CD4-positive, alpha-beta T cell treated with Interleukin-2 at 100 ng/mL for 4 hours (primary cell): ENCODE measurements at places on chromosomes 3 and 15.
A peak's percentile ranks its signal among the peaks of the same experiment; 100 is the strongest.

DNA sequence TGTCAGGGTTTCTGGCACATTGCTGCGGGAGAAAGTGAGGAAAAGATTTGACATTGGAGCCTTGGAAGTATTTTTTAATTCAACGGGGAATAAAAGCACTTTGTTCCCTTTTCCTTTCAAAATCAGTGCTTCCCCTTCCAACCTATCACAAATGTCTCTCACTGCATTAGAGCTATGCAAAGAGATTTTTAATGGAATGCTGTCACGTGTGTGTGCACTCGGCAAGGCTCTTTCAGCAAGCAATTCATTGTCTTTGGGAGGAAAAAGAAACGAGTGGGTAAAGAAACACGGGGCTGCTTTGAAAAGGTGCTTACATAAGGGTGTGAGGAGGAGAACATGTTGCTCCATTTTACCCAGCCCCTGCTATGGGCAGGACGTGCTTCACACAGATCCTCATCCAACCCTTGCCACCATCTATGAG, 490.4 kb upstream of the PROK2 start:
- no peak for DNase-seq

GRCh38 chr3:124178531-124178930, 186.6 kb upstream of the ROPN1 start:
- DNase-seq: no peak

DNA sequence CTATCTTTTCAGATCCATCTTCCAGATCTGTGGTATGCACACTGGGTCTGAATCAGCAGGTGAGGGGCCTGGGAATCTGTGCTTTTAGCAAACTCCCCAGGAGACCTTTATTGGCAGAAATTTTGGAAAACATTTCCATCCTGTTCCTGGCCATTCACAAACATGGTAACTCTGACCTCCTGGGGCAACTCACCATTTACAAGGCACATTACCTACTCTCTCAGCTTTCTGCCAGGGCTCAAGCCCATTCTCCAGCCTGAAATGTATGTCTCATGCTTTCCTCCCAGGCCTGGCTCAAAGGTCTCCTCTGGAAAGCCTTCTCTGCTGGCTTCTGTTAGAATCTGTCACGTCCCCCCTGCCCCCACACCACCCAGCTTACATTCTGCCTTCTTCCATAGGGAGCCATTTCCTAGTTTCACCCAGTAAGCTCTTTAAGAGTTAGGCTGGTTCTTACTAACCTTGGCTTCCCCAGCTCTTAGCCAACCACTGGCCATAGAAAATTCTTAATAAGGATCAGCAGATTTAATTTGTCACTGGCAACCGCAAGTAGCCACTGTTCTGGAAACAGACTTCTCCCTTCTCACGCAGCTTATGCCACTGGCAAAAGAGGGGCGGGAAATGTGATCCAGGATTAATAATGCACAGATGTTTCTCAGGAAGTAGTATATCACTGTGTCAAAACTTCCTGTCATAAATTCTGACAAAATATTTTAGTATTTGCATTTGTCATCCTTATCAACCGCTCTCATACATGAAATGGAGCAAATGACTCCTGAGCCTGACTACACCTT, 55.0 kb downstream of the RORA start:
- no peak for DNase-seq

DNA sequence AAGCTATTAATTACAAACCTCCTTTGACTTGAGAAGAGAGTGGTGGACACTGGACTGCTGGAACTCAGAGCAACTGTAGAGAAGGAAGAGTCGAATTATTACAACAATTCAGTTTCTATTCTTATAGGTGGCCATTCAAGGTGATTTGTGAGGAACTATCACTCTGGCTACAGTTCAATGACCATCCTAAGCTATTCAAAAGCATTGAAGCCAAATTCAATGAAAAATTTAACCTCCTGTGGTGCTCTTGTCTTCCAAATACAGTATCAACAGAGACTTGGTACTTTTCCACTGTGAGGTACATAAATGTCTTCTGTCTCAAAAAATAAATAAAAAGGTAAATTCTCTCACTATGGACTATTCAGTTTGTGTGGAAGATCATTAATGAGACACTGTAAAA, 513.3 kb upstream of the SEMA6D start:
- no peak for DNase-seq

- no peak for DNase-seq
Measured at GRCh38 chr15:35667908-35668307, 121.9 kb upstream of the DPH6 start.

DNA sequence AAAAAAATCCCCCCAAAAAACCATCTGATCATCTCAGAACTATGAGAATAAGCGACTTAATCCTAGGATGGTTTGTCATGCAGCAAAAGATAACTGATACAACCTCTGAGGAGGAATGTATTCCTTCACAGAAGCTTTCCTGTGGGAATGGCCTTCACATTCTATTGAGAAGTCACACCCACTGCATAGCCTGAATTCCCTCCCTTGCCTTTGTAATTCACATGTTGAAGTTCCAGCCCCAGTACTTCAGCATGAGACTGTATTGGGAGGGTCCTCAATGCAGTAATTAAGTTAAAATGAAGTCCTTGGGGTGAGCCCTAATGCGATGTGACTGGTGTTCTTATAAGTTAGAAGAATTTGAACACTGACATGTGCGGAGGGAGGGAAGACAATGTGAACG, 395.2 kb downstream of the TUSC7 start:
- no peak for DNase-seq

- DNase-seq: peak; percentile 29
Measured at GRCh38 chr3:119582178-119582577, 2.9 kb downstream of the ADPRH start.

DNA sequence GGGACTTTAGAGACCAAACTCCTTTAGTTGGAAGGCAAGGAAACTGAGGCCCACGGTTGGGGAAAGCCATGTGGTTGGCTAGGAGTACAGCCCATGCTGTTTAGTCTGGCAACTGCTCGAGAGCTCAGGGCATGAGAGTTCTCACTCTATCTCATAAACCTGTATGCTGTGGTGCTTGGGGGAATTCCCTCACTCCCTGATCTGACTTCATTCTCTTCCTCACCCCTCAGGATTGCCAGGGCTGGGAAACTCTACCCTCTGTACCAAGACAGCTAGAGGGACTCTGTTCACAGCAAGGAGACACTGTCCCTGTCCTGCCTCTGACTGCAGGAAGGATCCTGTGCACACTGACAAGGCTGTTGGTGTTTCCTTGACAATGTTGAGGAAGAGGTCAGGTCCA, 230.2 kb downstream of the ZNF621 start:
- DNase-seq: no peak

DNA sequence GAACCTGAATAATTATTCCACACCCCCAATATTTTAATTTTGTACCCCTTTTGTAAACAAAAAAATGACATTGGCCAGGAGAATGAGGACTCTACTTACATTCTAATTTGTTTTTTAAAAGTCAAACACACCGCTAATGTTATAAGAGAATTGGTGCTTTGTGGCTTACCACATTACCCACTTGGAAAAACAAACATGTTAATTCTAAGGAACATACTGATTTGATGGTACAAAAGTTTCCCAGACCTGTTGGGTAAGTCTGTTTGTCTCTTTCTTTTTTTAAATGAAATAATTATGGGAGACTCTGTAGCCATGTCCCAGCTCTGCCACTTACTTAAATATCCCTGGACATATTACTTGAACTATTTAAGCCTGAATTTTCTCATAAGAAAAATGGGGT, 352.5 kb upstream of the C2CD4B start:
- DNase-seq: no peak

- no peak for DNase-seq
Measured at GRCh38 chr3:139248593-139249255, 95.1 kb upstream of the MRPS22 start.

DNA sequence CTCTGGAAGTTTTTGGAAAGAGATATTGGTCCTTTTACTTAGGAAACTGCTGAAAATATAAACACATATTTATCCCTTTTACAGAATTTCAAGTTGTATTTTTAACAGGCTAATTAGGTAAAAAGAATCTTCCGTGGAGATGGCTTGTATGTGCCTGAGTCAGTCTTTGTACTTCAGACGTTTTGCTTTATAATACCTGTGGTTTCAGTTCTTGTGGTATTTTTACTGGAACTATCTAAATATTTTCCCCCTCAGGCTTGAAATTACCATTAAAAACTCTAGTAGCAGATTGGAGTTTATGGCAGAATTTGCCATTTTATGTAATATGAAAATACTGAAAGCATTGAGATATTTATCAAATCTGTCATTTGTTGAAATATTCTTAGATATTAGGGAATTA, 151.6 kb upstream of the CGNL1 start:
- DNase-seq: no peak

- no peak for DNase-seq
Measured at GRCh38 chr3:152234657-152235375, 33.9 kb upstream of the MBNL1 start.

- no peak for DNase-seq
Measured at GRCh38 chr3:21729888-21730459, 21.0 kb downstream of the ZNF385D start.

DNA sequence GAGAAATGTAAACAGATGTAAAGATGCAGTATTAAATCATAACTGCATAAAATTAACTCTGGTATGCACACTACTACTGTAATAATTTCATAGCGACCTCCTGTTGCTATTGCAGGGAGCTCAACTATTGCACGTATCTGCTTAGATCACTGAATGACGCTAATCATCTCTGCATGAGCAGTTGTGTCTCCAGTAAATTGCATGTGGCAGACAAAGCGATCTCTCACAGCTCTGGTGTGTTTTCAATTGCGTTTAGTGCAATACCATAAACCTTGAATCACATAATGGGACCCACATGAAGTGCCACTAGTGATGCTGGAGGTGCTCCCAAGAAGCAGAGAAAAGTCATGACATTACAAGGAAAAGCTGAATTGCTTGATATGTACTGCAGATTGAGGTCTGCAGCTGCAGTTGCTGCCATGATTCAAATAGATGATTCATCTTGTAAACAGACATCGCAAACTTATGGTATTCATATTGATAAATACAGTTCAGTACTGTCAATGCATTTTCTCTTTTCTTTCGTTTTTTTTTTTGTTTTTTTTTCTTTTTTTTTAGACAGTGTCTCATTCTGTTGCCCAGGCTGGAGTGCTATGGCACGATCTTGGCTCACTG, 30.2 kb upstream of the LCTL start:
- DNase-seq: no peak

DNA sequence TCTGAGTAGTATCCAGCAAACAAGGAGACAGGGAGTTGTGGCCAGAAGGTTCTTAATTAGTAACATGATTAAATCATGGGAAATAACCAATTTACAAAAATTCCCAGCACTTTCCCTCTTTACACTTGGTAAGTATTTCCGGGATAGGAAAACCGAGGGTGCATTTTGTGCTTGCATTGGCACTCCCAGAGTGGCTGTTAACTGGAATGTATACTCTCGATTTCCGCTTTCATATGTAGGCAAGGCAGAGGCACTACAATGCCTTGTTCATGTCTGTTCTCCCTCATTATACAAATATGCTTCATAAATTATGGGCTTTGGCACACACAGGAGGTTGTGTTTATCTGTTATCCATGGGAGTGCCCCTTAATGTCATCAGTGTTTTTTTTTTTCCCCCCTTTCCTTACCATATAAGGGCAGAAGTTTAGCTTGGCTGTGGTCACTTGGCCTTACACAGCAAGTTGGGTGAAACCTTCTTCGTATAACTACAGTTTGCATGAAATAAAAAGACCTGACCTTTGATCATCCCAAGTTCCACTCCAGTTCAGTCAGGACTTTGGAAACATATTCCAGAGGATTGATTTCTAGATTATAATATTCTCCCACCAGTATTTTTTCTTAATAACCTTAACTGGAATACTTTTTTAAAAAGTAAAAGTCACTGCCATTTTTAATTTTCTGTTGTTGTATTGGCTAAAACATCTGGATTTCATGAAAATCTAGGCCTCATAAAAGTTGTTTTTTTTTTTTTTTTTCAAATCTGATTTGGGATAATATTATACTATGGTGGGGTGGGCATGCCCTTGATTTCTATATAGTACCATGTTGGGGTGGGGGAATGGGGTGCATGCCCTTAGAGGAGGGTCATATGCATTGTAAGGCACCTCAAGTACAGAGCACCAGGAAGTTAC, 8.9 kb downstream of the TPM1 start:
- no peak for DNase-seq

GRCh38 chr15:100114100-100114499, 227.7 kb downstream of the ADAMTS17 start:
- DNase-seq: no peak

- DNase-seq: no peak
Measured at GRCh38 chr3:66593978-66594377, 93.2 kb upstream of the LRIG1 start.

- DNase-seq: no peak
Measured at GRCh38 chr3:194470615-194471014, 16.2 kb downstream of the ATP13A3 start.

- no peak for DNase-seq
Measured at GRCh38 chr3:78801926-78802561, 965.8 kb downstream of the ROBO1 start.

GRCh38 chr15:72840114-72840513, 56.6 kb upstream of the ADPGK start:
- DNase-seq: no peak

DNA sequence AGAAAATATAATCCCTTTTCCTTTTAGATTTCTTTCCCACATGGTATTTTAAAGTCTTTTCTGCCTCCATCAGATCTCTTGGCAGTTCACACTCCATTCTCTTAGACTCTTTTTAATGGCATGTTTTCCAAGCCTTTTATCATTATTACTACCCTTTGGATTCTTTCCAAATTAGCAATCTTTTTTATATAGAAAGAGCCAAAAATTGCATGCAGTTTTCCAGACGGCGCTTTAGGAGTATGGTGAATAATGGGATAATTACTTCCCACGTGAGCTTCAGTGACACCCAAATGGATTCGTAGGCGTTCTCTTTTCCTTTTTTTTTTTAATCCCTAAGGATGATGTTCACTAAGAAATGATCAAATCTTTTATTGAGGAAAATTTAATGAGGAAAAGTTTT, 354.8 kb upstream of the DNAJC19 start:
- DNase-seq: no peak

DNA sequence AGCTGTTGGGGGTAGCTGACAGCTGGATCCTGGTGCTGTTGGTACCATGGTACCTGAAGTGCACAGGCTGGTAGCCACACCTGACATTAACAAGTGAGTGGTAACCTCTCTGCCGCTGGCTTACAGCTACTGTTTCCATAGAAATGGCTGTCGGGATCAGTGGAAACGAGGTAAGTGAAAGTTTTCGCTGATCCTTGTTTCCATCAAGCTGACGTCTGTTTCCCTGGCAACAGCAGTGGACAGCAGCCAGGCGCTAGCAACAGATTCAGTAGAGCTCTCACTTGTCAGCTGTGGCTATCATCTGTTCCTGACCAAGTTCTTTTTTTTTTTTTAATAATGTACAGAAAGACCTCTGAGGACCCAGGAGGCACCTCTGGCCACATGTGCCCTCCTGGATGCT, 166.2 kb downstream of the CHDH start:
- no peak for DNase-seq
